Brain pericyte (primary cell): ENCODE measurements at places on chromosomes 7 and 10.

DNA sequence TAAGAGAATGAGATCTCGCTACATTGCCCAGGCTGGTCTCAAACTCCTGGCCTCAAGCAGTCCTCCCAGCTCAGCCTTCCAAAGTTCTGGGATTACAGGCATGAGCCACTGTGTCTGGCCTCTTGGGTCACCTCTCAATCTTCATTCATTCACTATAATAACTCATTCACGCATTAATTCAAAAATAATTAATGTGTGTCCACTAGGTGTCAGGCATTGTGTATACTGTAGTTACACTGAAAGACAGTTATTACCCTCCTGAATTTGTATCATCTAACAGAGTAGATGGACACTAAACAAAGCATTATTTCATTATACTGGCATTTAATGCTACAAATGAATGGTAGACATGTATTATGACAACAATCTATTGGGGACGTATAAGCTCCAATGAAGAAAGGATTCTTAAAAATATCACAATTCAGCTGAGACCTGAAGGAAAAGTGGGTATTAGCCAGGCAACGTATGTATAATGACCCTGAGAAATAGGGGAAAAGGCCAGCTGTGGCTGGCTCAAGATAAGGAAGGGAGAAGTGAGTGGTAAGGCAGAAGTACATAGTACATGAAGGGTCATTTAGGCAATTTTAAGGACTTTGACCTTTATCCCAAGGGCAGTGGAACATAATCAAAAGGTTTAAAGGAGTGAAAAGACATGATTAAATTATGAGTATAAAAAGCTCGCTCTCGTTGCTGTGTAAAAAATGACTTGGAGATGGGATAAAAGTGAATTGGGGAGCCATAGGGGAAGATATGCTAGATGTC is 150.7 kb downstream of the BTAF1 start:
- DNase-seq: no peak

DNA sequence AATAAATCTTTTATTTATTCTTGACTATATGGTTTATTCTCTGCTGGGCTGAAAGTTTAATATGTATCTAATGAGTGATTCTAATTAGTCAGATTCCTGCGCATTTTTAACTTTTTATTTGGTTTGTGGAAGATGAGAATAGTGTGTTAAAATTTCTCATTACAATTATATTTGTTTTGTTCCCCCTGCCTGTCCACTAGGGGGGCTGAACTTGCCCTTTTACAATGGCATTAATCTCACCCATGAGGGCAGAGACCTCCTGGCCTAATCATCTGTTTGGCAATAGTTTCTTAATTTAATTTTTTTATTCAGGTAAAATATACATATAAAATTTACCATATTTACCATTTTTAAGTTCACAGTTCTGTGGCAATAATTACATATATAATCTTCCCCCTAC is 278.5 kb upstream of the NPY start:
- no peak for DNase-seq

DNA sequence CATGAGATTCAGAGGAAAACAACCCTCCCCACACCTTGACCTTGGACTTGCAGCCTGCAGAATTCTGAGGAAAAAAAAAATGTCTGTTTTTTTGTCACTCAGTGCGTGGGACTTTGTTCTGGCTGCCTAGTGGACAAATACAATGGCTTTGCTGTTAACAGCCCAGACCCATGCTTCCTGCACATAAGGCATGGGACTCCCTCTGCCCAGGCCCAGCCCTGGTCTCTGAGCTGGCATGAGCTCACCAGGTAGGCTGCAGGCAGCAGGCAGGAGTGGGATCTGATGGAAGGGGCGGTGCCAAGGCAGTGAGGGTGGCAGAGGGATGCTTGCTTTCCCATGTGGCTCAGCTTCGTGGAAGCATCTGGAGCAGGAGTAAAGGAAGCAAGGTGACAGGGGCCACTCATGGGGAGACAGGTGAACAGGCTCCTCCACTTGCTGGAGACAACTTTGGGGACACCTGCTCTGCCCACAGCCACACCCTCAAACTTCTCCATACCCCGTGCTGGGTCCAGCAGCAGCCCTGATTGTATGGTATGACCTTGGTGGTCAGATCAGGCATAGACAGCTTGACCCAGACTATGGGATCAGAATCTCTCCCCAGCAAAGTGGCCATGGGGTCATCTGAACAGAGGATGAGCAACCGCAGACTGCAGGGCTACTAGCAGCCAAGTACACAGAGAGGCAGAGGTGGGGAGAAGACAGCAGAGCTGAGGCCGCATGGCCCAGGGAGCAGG is 27.0 kb downstream of the ANXA8 start:
- DNase-seq: no peak

GRCh38 chr7:19554581-19554980 is 154.3 kb downstream of the POLR1F start:
- DNase-seq: no peak

GRCh38 chr10:111482621-111483216 is 405.9 kb downstream of the ADRA2A start:
- DNase-seq: no peak

DNA sequence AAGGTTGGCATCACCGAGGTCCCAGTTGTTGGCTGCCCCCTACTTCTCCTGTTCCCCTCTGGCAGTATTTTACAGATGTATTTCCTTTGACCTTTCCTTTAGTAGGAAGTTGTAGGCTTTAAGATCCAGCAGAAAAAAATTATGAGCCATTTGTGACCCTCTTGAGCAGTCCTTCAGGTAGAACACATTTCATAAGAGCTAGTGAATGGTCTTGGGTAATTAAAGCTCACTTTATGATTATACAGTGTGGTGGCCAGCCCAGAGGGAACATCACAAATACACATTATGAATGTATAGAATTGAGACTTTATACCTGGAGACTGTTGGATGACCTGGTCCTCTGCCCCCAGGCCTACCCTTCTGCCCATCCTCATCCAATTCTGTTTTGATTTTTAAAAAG is 57.0 kb downstream of the KAT6B start:
- no peak for DNase-seq

DNA sequence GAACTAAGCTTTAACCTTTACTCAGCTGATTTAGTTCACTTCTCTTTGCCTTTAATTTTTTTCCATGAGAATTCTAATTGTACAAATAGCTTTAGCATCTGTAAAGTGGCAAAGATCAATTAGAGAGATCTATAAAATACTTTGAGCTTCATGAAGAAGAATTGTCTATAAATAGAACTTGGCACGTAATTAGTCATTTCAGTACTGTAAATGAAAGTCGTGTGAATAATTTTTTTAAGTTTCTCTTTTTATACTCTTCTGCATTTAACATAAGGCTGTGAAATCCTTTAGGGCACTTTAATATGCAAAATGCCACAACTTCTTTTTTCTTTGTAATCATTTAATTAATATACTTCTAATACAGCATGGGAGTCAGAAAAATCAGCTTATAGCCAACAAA is 177.8 kb downstream of the CSTF2T start:
- no peak for DNase-seq
